ENCODE measurements at places on chromosomes 3 and 15.

DNA sequence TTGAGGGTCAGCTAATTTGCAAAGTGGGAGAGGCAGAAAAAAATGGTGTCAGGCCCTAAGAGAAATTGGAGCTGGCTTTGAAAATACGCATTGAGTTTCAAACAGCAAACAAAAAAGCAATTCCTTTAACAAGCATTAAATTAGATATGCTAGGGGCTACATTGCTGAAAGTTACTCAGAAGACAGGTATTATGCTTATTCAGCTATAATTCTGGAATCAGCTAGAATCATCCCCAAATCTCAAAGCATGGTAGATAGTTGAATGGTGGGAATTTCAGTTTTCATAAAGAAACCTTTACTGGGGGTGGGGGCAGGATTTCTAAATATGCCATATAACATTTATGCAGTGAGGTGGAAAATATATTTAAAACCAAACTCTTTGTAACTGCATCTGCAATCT lies 50.5 kb downstream of the BHLHE40 start:
- peaks cover 16% of the 10 kb centered on the region for H3K4me1 ChIP-seq
- H3K4me3 ChIP-seq: no peak overlapping the region
- DNase-seq: no peak
- H3K27me3 ChIP-seq: peaks cover 9% of the 10 kb centered on the region
- H3K27ac ChIP-seq: no peak overlapping the region
- H3K36me3 ChIP-seq: no peaks in the 10 kb centered on the region

DNA sequence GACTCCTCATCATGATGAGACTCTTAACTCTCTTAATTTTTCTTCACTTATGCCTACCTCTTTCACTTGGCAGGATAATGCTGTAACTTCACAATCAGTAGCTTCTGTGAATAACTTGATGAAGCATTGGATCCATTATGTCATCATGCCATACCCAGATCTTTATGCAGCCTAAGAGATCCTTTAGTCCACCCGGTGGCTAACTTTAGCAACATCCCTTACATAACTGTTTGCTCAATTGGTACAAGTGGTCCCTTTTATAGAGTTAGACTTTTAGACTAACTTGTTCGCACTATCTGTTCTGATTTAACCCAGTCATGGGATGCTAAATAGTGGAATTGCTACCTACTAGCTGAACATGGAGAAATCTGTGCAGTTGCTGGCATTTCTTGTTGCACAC lies 184.5 kb downstream of the USP13 start:
- no peaks in the 10 kb centered on the region for H3K4me1 ChIP-seq
- H3K4me3 ChIP-seq: no peak overlapping the region
- DNase-seq: no peak
- no peaks in the 10 kb centered on the region for H3K36me3 ChIP-seq
- peaks cover 1% of the 10 kb centered on the region for H3K27me3 ChIP-seq
- H3K27ac ChIP-seq: no peak overlapping the region

DNA sequence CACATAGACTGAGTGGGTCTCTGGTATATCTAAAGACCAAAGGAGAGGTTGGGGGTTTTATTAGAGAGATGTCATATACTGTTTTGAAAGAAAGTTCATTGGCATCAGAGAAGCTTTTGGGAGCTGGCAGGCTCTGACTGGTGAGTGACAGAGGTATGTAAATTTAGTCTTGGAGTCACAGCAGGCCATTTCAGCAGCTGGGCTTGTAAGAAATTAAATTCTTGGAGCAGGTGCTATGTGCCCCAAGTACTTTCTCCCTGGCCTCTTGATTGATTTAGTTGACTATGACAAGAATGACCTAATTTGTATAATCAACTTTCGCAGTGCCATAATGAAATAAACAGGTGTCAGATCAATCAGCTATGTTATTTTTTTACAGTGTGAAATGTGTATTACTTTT lies 47.8 kb upstream of the CDAN1 start:
- H3K4me3 ChIP-seq: no peak overlapping the region
- no peak for DNase-seq
- H3K36me3 ChIP-seq: peaks cover 4% of the 10 kb centered on the region
- no peak overlapping the region for H3K27ac ChIP-seq

DNA sequence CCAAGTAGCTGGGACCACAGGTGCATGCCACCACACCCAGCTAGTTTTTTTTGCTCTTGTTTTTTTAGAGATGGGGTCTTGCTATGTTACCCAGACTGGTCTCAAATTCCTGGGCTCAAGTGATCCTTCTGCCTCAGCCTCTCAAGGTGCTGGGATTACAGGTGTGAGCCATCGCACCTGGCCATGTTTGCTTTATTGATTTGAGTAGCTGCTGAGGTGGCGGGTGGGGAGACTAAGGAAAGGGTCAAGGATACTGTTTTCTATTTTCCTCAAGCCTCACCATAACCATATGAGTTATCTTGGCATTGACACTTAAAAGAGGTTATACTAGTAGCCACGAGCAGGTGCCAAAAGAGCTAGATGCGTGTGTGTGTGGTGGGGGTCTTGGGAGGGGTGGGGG lies 39.0 kb downstream of the CYFIP1 start:
- H3K27me3 ChIP-seq: peaks cover 7% of the 10 kb centered on the region
- DNase-seq: no peak
- H3K36me3 ChIP-seq: peaks cover 30% of the 10 kb centered on the region

- H3K4me3 ChIP-seq: no peak overlapping the region
- no peaks in the 10 kb centered on the region for H3K4me1 ChIP-seq
- no peaks in the 10 kb centered on the region for H3K27me3 ChIP-seq
- no peaks in the 10 kb centered on the region for H3K36me3 ChIP-seq
Measured at GRCh38 chr3:45864760-45865519, 21.4 kb upstream of the CCR9 start.
